ENCODE measurements at places on chromosomes 3 and 15.

DNA sequence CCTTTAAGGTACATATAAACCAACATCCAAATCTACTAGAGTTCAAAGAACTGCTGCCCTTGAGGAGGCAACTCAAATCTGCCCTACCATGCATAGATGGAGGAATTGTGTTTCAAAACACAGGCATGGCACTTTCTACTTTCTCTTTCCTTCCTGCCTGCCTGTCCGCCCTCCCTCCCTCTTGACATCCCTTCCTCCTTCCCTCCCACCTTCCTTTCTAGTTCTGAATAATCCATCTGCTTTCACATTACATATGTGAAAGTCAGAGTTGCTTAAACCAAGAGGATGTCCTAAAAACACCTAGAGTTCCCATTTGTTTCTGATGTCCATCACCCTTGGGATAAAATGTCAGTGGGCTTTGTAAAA, 537.6 kb downstream of the FOXP1 start:
- DNase-seq: no peak

DNA sequence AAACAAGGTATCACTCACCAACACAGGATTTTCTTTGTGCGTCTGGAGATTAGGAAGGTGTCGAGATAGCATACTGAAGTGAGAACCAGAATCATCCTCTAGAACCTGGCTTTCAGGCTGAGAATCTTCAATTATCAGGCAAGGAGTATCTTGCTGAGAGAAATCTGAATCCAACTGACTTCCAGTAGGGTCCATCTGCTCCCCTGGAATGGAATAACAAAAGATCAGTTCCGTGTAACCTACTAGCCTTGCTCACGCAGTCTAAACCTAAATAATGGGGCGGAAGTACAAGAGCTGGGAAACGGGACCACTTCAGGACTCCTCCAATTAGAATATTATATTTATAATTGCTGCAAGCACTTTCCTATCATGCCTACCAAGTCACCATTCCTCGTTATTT, 690 bp downstream of the TP53BP1 start:
- no peak for DNase-seq

- no peak for DNase-seq
Observed at GRCh38 chr3:167861649-167862048, 126.1 kb downstream of the SERPINI1 start.

DNA sequence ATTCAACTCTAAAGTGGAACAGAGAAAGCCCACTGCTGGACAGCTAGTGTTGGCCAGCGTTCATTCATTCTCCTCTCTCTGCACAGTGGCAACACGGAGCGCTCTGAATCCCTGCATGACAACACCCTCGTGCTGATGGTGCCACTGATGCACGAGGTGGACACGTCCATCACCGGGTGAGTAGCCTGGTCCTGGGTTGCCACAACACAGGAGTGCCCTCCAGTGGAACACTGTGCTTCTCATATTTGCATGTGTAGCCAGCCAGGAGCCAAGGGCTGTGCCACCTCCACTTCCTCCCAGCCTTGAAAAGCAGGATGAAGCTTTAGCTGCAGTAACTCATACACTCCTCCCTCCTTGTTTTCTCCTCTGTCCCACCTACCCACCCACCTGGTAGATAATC, 120.0 kb upstream of the CTDSPL start:
- no peak for DNase-seq

- DNase-seq: peak; percentile 64
Observed at GRCh38 chr3:190671658-190672057, 157.8 kb downstream of the IL1RAP start.

DNA sequence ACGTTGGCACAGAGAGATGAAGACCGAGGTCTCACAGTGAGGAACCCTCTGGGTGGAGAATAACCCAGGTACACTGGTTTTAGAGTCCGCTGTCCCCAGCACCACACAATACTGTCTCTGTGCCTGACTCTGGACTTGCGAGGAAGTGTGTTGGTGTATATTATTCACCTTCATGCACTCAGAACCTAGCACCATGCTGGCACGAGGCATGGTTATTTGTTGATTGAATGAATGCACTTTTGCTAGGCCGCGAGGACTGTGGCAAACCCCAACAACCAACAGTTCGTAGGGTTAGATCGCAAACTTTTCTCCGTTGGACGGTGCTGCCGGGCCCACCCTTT, 484 bp upstream of the C3orf52 start:
- DNase-seq: no peak

GRCh38 chr3:67192466-67192865, 194.4 kb downstream of the KBTBD8 start:
- no peak for DNase-seq

Measured in fibroblast of skin of right biceps (primary cell).